ENCODE measurements at places on chromosomes 11 and 22. TPM values are rescaled to one million over a fixed set of nuclear protein-coding genes. Genes with fewer than 3 reads are reported as not detected.

DNA sequence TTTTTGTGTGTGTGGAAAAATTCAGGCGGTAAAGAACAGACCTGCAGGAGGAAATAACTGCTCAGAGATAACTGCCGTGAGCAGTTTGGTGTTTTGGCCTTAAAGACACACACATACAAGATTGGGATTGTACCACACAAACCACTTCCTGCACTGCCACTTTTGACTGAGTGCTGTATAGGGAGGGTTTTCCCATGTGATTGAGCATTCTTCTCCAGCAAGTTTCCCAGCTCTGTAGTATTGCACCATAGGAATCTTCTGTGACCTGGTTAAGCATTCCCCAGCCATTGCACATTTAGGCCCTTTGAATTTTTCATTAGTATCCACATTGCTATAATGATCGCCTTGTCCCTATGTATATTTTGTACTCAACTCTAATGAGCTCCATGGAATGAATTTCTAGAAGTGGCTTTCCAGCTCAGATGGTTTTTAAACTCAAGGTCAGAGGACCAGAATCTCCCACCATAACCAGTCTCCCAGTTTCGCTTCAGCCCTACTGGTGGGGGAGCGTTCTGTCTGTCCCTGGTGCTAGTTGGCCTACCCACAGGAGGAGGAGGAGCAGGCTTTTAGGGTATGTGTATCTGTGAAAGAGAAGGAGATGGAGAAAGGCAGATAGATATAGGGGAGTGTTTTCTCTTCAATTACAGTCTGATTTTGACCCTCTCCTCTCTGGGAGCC, 9.3 kb downstream of the CD82 start:
- peak; percentile 75 for DNase-seq

Gene OR10G4
- not detected for total RNA-seq

Gene P2RY2
- total RNA-seq: not detected

Gene PHLDA2
- 0.35 TPM for total RNA-seq

GRCh38 chr11:44870181-44870580, 80.5 kb downstream of the TP53I11 start:
- no peak for DNase-seq

Gene UBQLN3
- not detected for total RNA-seq

GRCh38 chr22:24775769-24776492, 1.4 kb upstream of the PIWIL3 start:
- DNase-seq: no peak

DNA sequence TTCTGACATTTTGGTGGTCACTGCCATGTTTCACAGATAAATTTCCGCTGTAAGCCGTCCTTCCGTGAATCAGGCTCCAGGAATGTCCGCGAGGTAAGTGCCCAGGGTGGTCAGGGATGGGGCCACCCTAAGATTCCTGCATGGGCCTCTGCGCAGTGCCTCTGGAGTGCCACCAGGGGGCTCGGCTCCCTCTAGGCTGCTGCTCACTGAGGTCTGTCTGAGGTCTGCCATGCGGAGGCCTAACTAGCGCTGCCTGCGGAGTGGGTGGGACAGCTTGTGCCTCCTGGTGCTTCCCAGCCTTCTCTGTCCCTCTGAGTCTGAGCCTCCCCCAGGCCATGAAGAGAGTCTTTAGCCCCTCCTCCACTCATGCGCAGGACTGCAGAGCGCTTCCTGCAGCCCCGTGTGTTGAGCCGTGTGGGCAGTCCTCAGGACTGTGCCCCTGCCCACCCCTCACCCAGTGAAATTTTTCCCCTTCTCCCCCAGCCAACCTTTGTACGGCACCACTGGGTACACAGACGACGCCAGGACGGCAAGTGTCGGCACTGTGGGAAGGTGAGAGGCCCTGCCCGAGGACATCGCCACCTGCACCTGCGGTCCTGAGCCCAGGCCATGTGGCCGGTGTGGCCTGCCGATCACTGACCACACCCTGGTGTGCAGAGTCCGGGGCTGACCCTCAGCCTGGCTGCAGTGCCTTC, 11.9 kb upstream of the MDK start:
- peak; percentile 62 for DNase-seq

- no peak for DNase-seq
These were observed 23.5 kb downstream of the TENM4 start for GRCh38 chr11:79417069-79417920.

Gene SPI1
- not detected for total RNA-seq

DNA sequence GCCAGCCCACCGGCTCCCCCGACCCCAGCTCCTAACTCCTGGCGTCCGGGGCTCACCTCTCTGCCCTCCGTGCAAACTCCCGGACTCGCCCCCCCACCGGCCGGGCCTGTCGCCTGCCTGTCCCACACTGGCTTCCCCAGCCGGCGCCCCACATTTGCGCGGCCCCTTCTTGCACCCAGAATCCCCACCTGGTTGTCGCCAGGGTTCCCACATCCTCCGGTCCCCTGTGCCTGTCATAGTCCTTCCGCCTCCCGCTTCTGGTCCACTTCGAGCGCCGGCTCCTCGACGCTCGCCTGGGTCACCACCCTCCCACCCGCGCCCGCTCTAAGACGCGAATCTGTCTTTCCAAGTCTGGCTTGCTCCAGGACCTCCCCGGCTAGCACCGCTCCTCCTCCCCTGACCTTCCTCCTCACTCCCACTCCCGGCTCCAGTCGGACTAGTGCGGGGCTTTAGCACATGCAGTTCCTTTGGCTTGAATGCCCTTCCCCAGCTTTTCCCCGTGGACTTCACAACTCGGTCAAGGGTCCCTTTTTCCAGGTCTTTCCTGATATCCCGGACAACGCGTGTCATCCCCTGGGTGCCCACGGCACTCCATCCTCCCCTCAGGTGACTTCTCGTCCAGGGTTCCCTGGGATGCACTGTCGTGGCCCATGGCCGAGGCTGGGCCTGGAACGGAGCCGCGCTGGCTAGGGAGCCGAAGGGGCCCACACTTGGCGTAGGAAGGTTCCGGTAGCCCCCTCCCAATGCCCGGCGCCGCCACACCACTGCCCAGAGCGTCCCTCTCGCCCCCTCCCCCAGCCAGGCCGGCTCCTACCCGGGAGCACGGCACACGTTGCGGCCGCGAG, 635 bp downstream of the SCARF2 start:
- DNase-seq: no peak

DNA sequence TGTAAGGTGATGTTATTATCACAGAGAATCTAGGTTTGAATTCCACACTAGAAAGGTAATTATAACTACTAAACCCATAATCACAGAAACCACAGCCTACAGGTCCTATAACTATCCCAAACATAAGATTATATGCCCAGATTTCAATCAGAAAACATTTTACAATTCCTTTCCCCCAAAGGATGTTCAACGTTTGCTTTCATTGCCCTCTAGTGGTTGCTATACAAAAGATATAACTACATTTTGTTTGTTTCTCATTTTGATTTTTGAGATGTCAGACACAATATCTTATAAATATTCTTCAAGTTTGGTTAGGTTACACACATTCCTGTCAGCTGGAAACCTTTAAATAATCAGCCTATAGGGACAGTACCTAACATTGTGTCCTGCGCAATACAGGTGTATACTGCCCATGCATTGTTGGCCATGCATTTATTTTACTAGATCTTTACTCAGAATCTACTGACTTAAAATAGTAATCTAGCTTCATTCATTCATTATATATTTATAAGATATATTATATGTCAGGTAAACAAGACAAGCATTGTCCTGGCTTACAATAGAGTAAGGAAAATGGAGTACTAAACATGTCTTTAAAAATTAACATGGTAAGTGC, 530.5 kb upstream of the CCDC90B start:
- DNase-seq: no peak

Gene VPREB3
- not detected for total RNA-seq

DNA sequence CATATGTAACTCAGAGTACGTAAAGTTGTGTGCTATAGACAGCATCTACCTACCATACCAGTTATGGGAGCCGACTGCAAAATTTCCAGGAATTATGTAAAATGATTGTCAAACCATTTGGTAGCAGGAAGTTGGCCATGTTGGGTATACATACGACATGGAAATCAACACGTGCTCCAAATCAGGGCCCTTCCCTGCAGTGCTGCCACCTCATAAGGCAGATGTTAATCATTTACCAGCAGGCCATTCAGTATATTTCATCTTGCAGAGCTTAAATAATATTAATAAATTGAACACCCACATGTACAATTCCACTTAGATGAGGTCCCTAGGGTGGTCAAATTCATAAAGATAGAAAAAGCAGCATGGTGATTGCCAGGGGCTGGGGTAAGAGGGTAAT, 9.8 kb downstream of the MS4A18 start:
- DNase-seq: no peak

GRCh38 chr11:122754553-122755322, 83.6 kb upstream of the CRTAM start:
- DNase-seq: peak; percentile 53

Gene TRIM29
- not detected for total RNA-seq

DNA sequence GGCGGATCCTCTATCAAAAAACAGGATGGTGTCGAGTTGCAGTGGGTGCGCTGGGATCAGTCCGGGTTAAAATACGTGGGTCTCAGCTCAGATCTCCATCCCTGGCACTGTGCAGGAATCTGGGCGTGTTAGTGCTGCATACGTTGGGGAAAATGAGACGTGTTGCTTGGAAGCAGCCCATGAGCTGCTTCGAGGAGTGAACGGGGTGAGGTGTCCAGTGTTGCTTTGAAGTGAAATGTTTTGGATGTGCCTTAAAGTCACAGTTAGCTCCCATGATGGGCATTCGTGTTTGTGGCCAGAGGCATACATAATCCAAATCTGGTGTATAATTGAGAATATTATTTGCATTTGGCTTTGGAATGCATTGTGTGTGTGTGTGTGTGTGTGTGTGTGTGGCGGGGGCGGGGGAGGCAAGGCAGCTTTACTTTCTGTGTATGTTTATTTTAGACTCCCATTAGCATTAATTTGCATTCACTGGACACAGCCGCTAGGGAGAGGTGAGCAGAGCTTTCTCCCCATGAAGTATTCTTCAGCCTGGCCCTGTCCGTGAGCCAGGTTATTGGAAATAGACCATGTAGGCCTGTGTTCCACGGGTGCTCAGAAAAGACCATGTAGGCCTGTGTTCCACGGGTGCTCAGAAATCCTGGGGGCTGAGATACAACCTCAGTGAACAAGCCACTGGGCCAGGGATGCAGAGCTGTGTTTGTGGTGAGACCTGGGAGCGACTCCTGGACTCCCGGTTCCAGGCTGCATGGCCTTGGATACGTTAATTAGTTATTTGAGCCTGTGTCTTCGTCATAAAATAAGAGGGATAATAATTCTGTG, 134.6 kb downstream of the ST3GAL4 start:
- no peak for DNase-seq

Gene CCDC157
- 3.5 TPM for total RNA-seq

DNA sequence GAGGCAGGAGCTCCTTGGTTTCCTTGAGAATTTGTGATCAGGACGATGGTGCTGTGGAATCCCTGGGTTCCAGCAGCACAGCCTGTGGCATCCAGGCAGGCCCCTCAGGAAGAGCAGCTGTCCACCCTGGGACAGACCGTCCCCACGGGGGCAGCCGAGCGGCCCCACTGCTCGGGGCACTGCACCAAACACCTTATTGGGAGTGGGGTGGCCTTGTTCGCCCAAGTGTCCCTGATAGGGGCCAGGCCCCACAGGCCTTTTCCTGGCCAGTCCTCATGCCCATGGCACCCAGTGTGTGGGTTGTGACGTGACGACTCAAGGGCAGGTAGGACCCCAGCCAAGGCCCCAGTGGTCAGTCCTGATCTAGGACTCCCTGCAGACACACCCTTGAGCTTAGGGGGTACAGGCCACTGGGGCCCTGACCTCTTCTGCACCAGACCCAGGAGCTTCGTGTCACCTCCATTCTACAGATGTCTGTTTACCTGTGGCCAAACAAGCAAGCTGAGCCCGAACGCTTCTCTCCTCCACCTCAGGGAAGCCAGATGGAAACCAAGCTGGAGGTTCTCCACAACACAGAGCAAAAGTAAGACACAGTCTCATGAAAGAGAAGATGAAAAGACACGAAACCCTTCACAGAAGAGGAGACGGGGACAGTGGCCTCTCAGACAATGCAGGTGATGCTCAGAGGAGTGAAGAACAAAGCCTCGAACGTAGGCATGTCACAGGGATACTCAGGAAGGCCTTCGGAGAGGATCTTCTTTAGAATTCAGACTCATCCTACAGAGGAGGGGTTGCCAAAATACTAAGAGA, 1.6 kb upstream of the BRD1 start:
- DNase-seq: peak; percentile 21

DNA sequence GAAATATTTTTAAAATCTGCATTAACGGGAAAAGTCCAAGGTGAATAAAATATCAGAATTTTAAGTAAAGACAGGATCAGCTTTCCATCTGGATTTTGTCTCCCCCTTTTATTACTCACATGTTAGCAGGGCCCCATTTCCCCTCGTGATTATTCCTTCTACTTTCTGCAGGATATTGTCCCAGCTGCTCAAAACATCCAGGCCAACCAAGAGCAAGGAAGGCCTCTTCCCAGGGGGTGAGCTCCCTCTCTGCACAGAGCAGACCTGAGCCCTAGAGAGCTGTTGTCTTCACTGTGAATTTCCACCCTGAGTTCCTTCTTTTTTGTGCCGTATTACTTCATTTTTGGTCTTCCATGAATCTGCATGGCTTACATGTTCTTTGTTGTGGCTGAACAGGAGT, 3.7 kb upstream of the TMPRSS13 start:
- DNase-seq: no peak

DNA sequence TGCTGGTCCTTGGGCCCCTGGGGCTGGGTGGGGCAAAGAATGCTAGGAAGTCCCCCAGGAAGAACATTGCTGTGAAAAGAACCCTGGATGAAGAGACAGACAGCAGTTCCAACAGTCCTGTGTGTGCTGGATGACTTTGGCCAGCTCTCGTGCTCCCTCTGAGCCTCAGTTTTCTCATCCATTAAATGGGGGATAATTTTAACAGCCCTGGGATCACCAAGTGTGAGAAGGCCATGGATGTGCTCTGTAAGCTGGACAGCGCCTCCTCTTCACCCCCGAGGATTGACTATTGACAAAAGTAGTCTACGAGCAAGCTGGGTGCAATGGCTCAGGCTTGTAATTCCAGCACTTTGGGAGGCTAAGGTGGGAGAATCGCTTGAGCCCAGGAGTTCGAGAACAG, 2.5 kb downstream of the LARGE2 start:
- no peak for DNase-seq

Gene PKNOX2
- total RNA-seq: not detected

Gene LRRC74B
- total RNA-seq: not detected

- peak; percentile 59 for DNase-seq
These were observed at the start of gene RCOR2 for GRCh38 chr11:63916837-63917691. Gene RCOR2, minus strand, starts transcription at chr11:63917164. Its CDS starts 708 bp downstream, at chr11:63916456.

GRCh38 chr11:84398017-84398626, 1112.0 kb upstream of the CCDC90B start:
- DNase-seq: no peak

DNA sequence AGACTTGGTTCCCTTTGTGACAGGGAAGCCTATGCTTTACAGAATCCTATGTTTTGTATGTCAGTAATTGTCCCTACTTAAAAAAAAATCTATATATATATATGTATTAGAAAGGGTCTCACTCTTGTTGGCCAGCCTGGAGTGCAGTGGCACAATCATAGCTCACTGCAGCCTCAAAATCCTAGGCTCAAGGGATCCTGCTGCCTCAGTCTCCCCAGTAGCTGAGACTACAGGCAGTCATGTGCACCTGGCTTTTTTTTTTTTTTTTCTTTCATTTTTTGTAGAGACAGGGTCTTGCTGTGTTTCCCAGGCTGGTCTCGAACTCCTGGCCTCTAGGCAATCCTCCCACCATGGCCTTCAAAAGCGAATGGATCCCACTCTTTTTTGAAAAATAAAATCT, 2.1 kb upstream of the NEAT1 start:
- DNase-seq: no peak
